Activated CD8-positive, alpha-beta T cell treated with anti-CD3 and anti-CD28 coated beads for 36 hours (primary cell): ENCODE measurements at places on chromosomes 12 and 14. TPM values are rescaled to one million over a fixed set of nuclear protein-coding genes. Genes with fewer than 3 reads are reported as not detected.

GRCh38 chr14:50064993-50065392 lies 51.4 kb downstream of the VCPKMT start:
- peaks cover 19% of the 10 kb centered on the region for H3K36me3 ChIP-seq
- DNase-seq = peak; percentile 85
- H3K4me1 ChIP-seq = peaks cover 77% of the 10 kb centered on the region
- peak overlapping the region; percentile 26 for H3K4me3 ChIP-seq
- no peaks in the 10 kb centered on the region for H3K27me3 ChIP-seq
- peak overlapping the region; percentile 97 for H3K27ac ChIP-seq

DNA sequence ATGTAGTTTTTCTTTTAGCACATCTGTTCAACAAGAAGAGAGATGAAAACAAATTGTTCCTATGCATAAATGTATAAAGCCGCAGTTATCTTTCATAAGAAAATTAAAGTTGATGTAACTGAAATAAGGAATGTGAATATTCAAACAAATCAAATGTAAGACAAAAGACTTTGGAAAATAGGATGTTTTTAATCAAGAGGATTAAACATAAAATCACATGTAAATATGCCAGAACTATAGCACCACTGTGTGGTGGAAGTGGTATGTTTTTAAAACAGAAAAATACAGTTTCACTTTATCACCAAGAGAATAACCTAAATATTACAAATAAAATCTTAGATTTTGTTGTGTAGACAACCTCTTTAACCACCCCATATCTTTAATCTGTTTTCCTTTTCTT lies 40.4 kb downstream of the CAPS2 start:
- H3K36me3 ChIP-seq = no peaks in the 10 kb centered on the region
- no peak for DNase-seq
- no peak overlapping the region for H3K4me3 ChIP-seq

DNA sequence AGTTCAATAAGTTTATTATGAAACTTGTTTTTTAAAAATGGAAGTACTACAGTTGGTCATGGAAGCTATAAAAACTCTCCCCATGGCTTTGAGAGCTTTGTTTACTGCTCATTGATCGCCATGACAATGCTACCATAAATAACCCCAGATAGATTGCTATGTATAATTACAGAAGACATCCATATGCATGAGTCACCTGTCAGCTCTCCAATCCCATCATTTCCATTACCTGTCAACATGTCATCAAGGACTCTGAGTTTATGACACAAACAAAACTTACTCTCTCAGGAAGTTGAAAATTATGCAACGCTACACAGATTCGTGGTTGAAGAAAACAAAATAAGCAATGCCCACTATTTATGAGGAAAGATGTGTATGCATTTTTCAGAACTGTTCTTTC lies 144.4 kb downstream of the SEC23A start:
- no peak overlapping the region for H3K4me3 ChIP-seq
- no peak overlapping the region for H3K27ac ChIP-seq
- DNase-seq = no peak

- H3K4me1 ChIP-seq = peaks cover 30% of the 10 kb centered on the region
- peak within 1 kb of the TSS; percentile 100 for H3K4me3 ChIP-seq
- H3K27me3 ChIP-seq = no peaks in the 10 kb centered on the region
- peaks cover 24% of the 10 kb centered on the region for H3K36me3 ChIP-seq
- peak within 1 kb of the TSS; percentile 98 for H3K27ac ChIP-seq
- peak; percentile 97 for DNase-seq
These were observed at the start of gene PCNX4 for GRCh38 chr14:60091550-60092525. Gene PCNX4, plus strand, starts transcription at chr14:60091923. Its CDS starts 15,716 bp downstream, at chr14:60107639.

Gene PIWIL1
- total RNA-seq = not detected

DNA sequence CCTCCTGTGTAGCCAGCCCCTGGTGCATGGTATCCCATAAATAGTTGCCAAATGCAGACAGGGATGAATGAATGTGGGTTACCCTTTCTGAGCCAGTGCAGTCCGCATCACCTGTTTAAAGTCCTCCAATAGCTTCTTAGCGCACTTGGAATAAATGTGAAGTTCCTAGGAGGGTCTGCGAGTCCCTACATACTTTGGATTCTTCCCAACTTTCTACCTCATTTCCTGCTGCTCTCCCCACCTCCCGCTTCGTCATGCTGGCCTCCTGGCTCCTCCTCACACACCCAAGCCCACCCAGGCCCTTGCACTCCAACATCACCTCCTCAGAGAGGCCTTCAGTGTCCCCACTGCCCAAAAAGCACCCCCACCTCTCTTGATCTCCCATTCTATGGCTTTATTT lies 17.7 kb downstream of the RFX4 start:
- H3K4me3 ChIP-seq = no peak overlapping the region
- no peaks in the 10 kb centered on the region for H3K4me1 ChIP-seq
- no peak overlapping the region for H3K27ac ChIP-seq
- DNase-seq = no peak
- no peaks in the 10 kb centered on the region for H3K36me3 ChIP-seq
- H3K27me3 ChIP-seq = peaks cover 8% of the 10 kb centered on the region

Gene TPPP2
- not detected for total RNA-seq

DNA sequence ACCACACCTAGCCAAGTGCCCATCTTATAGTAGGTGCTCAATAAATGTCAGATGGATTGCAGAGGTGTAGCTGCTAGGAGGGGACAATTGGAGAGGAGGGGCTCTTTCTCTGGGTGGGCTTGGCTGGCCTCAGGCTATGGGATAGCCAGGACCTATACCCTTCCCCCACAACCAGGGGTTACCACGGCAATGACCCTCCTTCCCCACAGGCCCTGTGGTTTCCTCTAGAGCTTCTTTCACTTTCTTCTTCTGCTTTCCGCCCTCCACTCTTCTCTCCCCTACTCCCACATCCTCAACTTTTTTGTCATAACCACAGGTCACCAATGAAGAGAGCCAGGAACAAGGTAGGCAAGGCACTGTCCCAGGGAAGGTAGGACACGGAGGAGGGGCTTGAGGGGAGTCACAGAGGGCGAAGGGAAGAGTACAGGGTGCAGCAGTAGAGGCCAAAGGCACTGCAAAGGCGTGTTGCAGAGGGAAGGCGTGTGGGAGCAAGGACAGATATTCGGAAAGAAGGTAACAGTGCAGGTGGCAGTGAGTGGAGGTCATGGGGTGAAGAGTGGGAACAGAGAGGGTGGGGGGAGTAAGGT lies 1.9 kb upstream of the ITGB7 start:
- peaks cover 37% of the 10 kb centered on the region for H3K36me3 ChIP-seq
- peak overlapping the region; percentile 85 for H3K27ac ChIP-seq
- H3K27me3 ChIP-seq = no peaks in the 10 kb centered on the region
- peak overlapping the region; percentile 60 for H3K4me3 ChIP-seq

Gene CLEC9A
- not detected for total RNA-seq

Gene MYL2
- not detected for total RNA-seq
